ENCODE measurements at places on chromosomes 2 and 18.

GRCh38 chr2:198374375-198375082, 570.1 kb downstream of the PLCL1 start:
- DNase-seq = no peak

DNA sequence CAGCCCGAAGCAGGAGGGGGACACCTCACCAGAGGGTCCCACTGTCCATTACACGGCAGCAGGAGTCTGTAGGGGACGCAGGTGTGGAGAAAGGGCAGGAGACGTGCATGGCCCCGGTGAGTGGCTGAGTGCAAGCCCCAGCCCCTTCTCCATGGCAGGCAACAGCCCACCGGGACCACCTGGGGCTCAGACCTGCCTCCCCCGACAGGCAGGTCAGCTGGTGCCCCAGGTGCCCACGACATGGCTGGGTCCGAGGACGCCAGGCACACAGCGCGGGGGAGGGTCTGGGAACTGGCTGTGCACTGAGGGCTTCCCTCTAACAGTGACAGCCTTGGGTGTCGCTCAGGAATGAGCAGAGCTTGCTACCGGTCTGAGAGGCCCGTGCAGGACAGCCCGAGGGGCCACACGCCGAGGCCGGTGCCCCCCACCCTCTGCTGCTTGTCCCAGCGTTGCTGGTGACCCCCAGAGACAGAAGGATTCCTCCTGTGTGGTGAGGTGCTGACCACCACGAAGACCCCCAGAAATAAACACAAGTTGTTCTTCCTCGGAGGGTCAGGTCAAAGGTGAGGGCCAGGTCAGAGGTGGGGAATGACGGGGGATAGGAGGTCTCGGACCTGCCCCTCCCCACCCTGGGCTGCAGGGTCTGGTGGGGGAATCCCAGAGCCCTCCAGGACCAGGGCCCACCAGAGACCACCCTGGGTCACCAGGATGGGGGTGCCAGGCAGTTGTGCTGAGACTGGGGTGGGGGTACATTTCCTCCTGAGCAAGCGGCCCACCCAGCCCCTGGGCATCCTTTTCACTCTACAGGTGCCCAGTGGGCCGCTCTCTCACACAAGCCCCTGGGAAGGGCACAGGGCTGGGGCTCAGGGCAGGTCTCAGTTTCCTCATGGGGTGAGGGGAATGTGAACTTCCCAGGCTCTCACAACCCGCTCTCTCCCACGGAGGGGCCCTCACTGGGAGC, 50.6 kb downstream of the SLC66A2 start:
- DNase-seq = no peak

DNA sequence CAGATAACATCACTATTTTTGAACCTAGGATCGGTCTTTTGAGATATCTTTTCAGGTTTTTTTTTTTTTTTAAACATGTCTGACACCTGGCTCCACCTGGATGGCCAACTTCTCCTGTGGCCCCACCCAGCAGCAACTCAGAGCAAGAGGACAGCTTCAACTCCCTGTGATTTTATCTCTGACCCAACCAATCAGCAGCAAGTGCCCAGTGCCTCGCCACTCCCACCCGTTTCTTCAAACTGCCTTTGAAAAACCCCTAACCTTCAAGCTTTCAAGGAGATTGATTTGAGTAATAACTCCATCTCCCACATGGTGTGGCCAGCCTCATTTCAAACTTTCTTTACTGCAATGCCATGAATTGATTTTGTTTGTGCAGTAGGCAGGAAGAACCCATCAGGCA, 19.0 kb downstream of the MYO3B start:
- DNase-seq = no peak

GRCh38 chr2:109475531-109476210, 138.1 kb downstream of the SEPTIN10 start:
- no peak for DNase-seq

DNA sequence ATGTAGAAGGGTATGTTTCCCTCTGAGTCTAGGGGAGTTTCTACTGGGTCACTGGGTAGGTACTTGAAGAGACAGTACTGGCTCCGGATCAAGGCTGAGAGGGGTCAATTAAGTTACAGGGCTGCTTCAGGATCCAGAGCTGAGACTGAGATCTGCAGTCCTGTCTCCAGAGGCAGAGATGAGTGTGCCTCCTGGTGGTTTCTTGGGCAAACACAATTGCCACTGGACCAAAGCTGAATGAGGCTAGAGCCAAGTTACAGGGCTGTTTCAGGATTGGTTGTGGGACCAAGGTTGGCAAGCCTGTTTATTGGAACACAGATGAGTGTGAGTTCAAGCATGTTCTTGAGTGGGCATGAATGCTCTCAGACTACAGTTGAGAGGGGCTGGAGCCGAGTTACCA, 157.9 kb downstream of the ADCYAP1 start:
- no peak for DNase-seq

- no peak for DNase-seq
Measured at GRCh38 chr2:3154146-3154545, 223.5 kb downstream of the EIPR1 start.

- DNase-seq = no peak
Measured at GRCh38 chr2:195863564-195863963, 205.1 kb downstream of the DNAH7 start.

DNA sequence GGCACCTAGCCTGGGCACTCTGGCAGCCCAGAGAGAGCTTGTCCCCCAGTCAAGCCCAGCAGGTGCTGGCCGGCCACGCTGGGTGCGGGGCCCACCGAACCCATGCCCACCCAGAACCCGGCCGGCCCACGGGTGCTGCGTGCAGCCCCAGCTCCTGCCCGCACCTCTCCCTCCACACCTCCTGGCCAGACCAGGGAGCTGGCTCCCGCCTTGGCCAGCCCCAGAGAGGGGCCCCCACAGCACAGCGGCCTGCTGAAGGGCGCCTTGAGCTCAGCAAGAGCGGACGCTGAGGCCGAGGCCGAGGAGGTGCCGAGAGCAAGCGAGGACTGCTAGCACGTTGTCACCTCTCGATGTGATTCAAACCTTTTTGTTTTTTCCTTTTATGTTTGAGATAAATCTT, 407.0 kb upstream of the KCNJ3 start:
- no peak for DNase-seq

GRCh38 chr2:55923091-55923981, at the start of gene EFEMP1:
Gene EFEMP1 (minus strand): TSS chr2:55923782. CDS start chr2:55922440, 1,342 bp downstream.
- no peak for DNase-seq

- DNase-seq = no peak
Measured at GRCh38 chr2:11505652-11506610, 27.9 kb upstream of the GREB1 start.

DNA sequence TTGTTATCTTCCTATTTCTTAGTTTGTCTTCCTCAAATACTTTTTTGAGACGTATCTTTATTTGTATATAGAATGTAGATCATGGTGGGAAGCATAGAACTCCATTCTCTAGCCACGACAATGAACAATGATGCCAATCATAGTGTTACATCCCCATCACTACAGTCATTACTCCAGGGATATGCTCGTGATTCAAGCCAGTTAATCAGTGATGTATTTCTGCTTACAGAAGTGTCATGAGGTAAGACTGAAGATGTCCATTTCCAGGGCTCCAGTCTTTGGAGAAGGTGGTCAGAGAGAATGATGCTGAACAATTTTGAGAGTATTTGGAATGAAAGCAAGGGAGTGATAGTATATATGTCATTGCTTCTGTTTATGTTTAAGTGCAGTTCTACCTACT, 777.2 kb upstream of the TMEFF2 start:
- DNase-seq = no peak

DNA sequence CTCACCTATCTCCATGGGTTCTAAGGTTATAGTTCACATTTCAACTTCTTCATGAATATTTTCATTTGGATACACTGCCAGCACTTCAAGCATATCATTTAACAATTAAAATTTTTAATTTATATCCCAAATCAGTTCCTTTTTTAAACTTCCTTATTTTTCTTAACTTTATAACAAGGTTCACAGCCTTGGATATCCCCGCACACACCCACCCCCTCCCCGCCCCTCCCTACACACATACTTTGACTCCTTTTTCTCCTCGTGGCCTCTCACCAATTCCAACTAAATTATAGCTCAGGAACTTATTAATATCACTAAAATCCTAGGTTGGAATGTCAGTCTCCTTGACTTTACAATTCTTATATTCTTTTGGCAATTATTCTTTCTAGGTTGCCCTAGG, 163.6 kb upstream of the SETBP1 start:
- no peak for DNase-seq

GRCh38 chr2:130972410-130972809, 120.8 kb downstream of the FAM168B start:
- DNase-seq = no peak

- DNase-seq = no peak
Measured at GRCh38 chr2:130158631-130159030, 13.7 kb upstream of the CCDC74B start.

- no peak for DNase-seq
Measured at GRCh38 chr2:19607931-19608771, 249.7 kb upstream of the OSR1 start.

- DNase-seq = no peak
Measured at GRCh38 chr18:77147418-77147852, 14.9 kb upstream of the MBP start.

DNA sequence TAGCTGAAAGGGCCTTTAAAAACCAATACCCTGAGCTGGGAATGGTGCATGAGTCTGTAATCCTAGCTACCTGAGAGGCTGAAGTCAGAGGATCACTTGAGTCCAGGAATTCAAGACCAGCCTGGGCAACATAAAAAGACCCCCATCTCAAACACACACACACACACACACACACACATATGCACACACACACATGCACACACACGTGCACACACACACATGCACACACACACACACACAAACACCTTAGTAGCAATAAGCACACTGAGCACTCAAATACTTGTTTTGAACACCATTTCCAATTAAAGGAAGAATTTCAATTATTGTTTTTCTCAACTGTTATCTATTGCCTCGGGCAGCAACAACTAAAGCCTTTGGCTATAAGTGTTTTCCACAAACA, 25.6 kb upstream of the UBE2F start:
- DNase-seq = no peak

DNA sequence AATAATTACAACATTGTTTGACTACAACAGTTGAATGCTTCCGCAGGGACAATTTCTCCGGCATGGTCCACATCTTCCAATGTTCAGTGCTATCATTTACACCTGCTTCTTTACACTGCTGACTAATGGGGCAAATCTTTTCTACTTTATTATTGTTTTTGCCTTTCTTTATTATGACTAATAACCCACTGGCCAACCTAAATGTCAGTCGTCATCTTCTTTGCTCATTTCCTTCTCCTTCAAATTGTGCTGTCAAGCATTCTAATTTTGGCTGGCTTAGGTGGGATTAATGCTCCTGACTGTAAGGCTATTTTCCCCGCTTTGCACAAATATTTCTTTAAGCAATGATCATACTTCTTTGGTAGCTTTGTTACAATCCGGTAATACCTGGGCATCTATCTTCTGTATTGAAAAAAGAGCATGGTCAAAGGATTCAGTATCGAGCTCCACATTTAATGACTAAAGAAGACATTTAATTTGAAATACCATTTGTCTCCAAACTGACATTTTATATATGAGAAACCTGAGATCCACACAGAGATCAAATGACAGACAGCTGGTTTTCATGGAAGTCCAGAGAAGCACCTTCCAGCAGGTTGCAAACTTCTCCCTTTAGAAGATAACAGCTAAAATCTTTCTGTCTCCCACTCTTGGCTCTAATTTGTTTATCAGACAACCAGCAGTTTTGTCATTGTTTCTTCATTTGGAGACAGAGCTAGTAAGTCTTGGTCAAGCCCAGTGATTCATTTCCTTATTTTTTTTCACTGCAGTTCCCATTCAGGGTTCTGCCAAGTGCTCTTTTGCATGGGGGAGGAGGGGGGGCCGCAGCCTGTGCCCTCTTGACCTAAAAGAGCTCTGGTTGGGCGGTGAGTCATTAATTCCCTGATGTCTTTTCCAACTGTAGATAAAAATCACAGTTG, 132.9 kb downstream of the SOCS6 start:
- no peak for DNase-seq

DNA sequence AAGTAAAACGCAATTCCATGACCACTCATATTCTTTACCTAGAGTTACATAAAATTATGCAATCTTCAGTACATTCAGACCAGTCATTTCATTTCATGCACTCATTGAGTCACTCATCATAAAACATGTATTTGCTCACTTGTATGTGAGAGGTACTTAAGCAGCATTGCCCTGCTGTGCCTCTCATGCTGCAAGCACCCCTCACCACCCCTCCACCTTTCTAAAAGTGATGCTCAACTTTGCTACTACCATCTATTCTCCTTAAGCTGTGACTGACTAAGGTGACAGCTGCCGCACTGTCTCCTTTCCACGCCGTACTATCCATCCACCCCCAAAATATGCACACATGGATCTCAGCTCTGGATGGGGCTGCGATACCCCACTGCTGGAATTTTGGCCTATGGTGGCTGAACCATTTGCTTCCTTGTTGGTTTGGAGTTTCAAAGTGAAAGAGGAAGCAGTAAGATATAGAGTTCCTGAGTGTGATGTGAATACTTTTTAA, 7.2 kb downstream of the ARHGAP25 start:
- no peak for DNase-seq

- DNase-seq = no peak
Measured at GRCh38 chr18:24173997-24174396, 35.1 kb downstream of the CABYR start.

GRCh38 chr2:54665436-54665856, 58.0 kb upstream of the EML6 start:
- DNase-seq = no peak

DNA sequence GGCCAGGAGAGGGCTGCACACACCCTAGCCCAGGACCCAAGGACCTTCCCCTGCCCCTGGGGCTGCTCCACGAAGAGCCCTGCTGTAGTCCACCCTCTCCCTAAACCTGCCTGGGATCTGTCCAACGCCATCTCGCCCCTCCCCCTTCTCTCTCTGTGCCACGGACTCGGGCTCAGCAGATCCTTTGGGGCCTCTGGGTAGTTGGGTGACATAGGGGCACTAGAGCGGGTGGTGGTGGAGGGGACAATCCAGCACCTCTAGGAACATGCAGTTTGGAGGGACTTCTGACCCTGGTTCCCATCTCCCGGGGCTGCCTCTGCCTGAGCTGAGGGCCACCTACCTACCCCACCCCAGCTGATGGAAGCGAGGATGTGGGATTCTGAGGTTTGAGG, 7.3 kb upstream of the CRYBA2 start:
- DNase-seq = no peak

- no peak for DNase-seq
Measured at GRCh38 chr2:237210297-237210696, 124.6 kb downstream of the COPS8 start.

DNA sequence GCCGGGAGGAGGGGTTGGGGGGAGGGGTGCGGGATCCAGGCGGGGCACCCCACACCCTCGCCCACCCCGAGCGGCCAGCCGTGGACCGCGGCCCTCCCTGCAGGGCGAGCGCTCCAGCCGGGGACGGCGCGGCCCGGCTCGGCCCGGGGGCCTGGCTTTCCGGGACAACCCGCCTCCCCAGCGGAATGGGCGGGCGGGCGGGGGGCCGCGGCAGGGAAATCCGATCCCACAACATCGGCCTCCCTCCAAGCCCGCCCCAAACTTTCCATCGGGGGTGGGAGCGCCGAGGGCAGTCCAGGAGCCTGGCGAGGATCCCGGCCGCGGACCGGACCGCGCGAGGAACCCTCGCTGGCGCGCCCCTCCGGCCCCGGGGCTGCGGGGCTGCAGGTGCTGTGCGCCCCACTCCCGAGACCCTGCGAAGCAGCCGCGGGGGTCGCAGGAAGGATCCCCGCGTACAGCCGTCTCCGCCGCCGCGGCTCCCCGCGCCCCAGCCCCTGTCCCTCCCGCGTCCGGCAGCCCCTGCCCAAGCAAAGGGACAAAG, 529 bp downstream of the SEMA4C start:
- DNase-seq = no peak
